ENCODE measurements at places on chromosomes 3 and 15.

DNA sequence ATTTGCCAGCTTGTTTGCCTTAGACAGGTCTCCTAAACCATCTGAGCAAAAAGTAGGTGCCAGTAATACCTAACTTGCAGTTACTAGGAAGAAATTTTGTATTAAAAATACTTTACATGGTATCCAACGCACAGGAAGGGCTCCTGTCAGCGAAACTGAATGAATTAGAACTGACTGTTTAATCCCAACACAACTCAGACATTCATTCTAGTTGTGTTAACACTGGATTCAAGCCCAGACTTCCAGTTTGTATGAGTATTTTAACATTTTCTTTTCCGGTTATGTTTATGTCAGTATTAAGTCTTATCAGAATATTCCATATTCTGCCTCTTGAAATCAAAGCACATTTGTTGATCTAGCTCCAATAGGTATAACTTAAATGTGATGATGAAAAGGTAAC is 82.0 kb upstream of the SOX2 start:
- DNase-seq = no peak

GRCh38 chr15:26882112-26882511 is 15.2 kb downstream of the GABRA5 start:
- DNase-seq = no peak

- DNase-seq = no peak
These were observed 49.0 kb downstream of the KBTBD12 start for GRCh38 chr3:127964053-127964452.

GRCh38 chr15:90869601-90870353 is 1.4 kb downstream of the FURIN start:
- peak; percentile 54 for DNase-seq

DNA sequence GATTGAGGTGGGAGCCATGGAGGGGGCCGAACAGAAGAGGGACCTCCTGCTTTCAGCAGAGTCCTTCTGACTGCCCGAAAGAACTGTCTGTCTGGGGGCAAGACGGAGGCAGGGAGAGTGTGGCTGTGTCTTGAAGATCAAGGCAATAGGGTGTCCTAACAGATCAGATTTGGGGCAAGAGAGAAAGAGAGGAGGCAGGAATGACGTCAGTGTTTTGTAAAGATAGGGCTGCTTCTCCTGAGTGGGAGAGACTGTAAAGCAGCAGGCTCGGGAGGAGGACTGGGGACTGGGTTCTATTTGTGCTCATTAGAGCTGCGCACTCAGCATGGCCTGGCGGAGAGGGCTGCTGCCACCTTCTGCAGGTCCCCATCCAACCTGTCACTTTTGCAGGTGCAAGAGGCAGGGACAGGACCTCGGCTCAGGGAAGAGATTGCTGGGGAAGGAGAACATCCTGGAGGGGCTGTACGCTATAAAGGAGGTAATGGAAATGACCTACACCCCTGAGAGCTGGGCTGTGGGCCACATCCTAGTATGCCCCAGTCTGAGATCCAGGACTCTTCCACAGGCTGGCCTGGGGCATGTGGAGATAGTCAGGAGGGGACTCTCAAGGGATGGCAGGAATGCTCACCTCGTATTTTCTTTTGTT is 29.0 kb upstream of the FGD5 start:
- no peak for DNase-seq

Measured in endothelial cell (in vitro differentiated cells).